ENCODE measurements at places on chromosomes 4 and X. TPM values are rescaled to one million over a fixed set of nuclear protein-coding genes. Genes with fewer than 3 reads are reported as not detected.

- DNase-seq: no peak
These were observed 138.3 kb upstream of the PDHA2 start for GRCh38 chr4:95701500-95702170.

DNA sequence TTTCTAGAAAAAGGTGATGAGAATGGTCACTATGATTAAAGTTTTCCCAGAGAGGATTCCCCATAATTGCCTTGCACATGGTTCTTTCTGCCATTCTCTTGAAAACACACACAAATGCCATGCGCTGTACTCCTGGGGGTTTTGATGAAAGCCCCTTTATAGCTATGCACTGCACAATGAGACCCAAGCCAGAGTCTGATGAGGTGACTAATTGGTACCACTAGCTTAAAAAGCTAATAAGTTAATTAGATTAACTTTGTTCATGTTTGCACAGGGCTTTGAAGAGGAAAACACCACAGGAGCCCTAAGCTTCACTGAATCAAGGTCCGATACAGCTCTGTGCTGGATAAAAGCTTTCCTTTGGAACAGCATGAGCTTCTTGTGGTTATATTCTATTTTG, 132.2 kb downstream of the NKX6-1 start:
- no peak for DNase-seq

Gene GAGE12E
- total RNA-seq: not detected

Gene TSR2
- 33.6 TPM for total RNA-seq

Gene PAGE5
- not detected for total RNA-seq

Gene UGT2A3
- total RNA-seq: 0.18 TPM

Gene GAGE12F
- total RNA-seq: not detected

Gene TEX13C
- total RNA-seq: not detected

Gene TMEM35A
- total RNA-seq: 6.4 TPM
